ENCODE measurements at places on chromosomes 1 and 21.

- DNase-seq, result no peak
Observed at GRCh38 chr1:44542420-44543063, 131.7 kb downstream of the TMEM53 start.

DNA sequence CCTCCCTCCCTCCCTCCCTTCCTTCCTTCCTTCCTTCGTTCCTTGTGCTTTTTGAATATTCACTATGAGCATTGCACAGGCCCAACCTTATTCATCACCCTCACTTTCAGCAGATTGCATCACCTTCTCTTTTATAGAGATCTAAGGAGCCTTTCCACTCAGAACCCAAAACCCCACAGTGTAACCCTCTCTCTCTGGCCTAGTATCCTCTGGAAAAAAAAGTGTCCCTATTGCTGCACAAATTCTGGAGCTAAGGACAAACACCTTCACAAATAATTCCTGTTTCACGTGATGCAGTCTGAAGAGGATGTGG lies 25.6 kb downstream of the OR10J5 start:
- no peak for DNase-seq

GRCh38 chr1:156308078-156308477 lies 9.0 kb upstream of the VHLL start:
- no peak for DNase-seq

DNA sequence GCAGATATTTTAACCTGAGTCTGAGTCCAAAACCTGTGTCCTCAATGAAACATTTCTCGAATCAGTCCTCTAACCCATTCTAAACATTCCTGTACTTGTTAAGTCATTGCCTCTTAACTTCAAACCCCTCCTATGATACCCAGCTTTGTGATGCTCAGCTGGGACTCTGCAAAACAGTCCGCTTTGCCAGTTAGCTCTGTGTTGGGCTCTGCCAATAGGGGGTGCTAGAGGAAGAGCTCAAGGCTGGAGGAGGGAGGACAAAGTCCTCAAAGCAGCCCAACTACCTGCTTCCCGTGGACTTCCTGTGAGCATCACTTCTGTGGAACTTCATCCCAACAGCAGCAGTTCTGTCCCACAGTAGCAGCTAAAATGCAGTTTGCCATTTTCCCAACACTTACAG lies 38.1 kb upstream of the SYT14 start:
- DNase-seq, result no peak

GRCh38 chr1:72284348-72285073 lies 2.2 kb upstream of the NEGR1 start:
- peak; percentile 74 for DNase-seq

DNA sequence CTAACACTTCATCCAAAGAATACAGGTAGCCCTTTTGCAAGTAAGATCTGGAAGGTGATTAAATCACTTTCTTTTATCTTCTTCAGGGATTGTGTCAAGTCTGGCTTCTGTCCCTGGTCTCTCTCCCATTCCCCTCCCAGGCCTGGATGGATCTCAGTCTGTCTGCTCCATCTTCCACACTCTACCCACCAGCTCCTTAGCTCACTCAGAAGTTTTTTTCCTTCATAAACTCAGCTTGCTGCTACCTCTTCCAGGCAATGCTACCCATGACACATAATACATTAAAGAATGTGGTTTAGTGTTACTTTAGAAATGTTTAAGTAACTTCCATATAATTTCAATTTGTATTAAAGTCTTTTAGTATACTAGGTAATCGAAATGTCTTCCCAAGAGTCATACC lies 133.1 kb downstream of the AKT3 start:
- no peak for DNase-seq

- DNase-seq, result peak; percentile 36
Observed at GRCh38 chr1:119981986-119982815, 85.9 kb upstream of the ADAM30 start.

GRCh38 chr1:231683439-231684165 lies 57.0 kb downstream of the DISC1 start:
- no peak for DNase-seq

DNA sequence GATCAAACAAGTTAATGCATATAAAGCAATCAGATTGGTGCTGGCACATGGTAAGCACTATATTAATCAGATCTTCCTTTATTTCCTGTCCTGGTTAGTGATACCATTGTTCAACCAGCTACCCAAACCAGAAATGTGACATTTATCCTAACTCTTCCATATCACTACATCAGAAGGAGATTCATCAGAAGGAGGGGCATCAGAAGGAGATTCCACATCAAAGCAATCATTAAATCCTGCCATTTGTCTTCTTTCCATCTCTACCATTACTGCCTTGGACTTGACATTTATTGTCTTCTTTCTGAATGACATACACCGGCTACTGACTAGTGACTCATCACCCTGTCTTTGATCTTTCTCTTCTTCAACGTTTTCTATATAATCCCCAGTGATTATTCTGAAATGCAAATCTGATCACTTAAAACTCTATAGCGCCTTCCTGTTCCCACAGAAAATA lies 75.0 kb downstream of the DNM3 start:
- DNase-seq, result no peak

DNA sequence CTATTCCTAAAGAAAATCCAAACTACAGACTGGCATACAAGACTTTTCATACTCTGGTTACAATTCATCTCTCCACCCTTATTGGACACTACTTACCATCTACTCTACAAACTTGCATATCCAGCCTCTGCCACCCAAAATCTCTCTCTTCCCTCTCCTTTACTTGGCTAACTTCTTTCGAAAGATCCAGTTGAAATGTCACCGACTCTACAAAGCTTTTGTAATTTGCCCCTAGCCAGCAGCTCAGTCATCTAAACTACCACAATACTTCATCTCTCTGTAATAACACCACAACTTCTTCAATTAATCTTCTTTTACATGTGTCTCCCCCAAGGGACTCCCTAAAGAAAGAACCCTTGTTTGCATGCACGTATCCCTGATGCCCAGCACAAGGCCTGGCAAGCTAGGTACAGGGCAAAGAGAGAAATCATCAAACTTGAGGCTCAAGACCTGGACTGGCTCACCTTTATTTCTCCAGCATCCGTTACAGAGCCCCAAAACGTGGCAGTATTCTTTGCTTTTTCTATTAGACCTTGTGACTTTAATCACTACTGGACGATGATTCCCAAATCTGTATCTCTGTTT lies 2.7 kb downstream of the ZBTB21 start:
- DNase-seq, result no peak

DNA sequence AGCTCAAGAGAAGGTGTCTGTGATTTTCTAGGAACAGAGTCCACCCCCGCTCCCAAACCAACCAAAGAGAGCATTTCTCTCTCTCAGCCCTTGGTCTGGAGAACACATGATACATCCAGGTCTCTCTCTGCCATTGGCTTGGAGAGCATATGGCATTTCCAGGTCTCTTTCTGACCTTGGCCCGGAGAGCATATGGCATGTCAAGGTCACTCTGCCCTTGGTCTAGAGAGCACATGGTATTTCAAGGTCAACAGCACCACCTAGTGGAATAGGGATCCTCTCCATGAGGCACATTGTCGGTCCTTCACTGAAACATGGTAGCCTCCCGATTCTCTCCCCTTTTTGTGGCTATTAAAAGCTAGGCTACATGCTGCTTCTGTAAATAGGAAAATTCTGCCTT lies 437.7 kb upstream of the OLFM3 start:
- no peak for DNase-seq

GRCh38 chr1:183251101-183251958 lies 65.3 kb downstream of the LAMC2 start:
- DNase-seq, result no peak

- DNase-seq, result no peak
Observed at GRCh38 chr1:37135032-37135431, 100.7 kb upstream of the GRIK3 start.

- no peak for DNase-seq
Observed at GRCh38 chr1:210568631-210569030, 239.9 kb downstream of the HHAT start.

- DNase-seq, result no peak
Observed at GRCh38 chr1:25503551-25504426, 39.6 kb upstream of the LDLRAP1 start.

DNA sequence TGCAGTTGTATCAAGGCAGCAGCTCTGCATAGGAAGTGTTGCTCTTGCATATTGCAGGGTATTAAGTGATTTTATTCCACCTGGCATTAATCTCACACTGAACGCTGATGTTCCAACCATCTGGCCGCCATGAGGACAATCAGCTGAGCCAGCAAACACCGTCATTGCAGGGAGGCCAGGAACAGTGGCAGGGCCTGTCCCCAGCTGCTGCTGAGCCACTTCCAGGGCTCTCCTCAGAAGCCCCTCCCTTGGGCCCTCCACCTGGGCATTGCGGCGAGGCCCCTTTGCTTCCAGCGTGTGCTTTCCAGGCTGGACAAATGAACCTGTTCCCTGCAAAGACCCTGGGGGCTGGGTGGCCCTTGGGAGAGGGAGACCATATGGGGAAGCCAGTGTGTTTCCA lies 171.6 kb upstream of the C1orf174 start:
- DNase-seq, result no peak
